Stromal cell of bone marrow (primary cell): ENCODE measurements at places on chromosomes 4 and X.

DNA sequence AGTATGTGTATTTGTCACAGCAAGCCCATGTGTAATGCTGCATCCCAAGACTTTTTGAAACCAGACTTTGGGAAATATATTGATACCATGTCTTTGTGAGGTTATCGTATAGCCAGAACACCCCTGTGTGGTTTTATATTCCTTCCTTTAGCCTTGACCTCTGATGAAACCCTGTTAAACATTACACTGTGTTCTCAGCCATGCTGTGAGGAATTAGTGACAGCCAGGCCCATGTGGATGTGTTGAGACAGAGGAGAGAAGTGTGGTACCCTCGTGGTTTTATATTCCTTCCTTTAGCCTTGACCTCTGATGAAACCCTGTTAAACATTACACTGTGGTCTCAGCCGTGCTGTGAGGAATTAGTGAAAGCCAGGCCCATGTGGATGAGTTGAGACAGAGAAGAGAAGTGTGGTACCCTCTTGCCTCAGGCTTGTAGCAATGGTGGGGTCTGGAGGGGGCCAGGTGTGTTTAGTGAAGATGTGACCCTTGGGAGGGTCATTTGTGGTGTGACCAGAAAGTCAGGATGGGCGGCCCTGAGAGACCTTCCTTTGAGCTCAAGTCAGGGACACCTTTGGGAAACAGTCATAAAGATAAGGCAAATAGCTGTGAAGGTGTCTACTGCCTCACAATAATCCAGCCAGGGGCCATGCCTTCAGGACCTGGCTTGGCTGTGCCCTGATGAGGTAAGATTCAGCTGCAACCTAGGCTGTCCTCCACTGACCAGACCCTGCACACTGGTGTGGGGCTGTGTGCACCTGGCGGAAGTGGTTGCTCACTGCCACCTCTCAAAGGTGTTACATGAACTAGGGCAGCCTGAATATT, 110.0 kb downstream of the IRF2 start:
- no peak for DNase-seq

DNA sequence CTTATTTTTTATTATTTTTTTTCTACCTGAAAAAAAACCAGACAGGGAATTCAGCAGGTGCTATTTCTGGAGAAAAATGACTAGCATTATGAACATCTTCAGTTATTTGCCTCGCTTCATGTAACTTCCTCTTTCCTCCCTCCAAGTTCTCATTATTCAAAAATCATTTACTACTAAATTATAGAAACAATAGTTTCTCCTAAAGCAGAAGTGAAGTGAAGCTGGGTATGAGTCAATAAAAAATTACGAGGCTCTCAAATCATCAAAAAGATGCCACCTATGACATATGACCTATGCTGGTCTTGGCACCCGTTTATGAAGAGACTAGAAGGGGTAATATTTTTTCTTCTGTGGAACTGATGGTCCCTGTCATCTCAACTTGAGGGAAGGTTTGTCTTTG, 145.0 kb upstream of the AADAT start:
- no peak for DNase-seq

DNA sequence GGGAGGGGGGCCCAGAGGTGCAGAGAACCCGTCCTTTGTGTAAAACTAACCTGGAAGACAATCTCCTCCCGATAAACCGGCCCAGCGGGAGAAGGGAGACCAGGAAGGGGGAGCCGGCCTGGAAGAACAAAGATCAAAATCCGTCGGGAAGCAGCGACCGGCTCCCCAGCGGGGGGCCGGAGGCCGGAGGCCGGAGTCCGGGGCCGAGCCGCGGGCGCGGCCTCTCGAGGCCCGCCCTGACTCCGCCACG, 552 bp downstream of the ZDHHC9 start:
- DNase-seq: no peak

GRCh38 chrX:149469406-149469805, 35.7 kb downstream of the IDS start:
- DNase-seq: no peak

DNA sequence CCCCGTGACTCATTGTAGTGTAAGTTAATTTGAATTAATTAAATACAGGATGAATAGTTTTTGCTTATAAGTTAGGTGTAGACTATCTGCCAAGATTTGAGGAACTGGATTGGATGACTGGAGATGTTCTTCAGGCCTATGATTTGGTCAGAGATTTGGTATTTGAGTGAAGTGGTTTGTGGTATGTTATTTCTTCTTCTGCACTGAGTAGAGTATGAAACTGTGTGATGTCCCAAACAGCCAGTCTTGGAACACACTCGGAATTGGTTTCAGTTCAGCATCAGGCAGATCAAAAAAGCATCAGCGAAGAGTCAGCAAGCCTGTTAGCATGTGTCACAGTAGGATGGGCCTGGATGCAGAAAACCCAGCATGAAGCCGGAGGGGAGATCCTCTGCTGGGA, 294.1 kb downstream of the ARHGAP10 start:
- DNase-seq: peak; percentile 88

DNA sequence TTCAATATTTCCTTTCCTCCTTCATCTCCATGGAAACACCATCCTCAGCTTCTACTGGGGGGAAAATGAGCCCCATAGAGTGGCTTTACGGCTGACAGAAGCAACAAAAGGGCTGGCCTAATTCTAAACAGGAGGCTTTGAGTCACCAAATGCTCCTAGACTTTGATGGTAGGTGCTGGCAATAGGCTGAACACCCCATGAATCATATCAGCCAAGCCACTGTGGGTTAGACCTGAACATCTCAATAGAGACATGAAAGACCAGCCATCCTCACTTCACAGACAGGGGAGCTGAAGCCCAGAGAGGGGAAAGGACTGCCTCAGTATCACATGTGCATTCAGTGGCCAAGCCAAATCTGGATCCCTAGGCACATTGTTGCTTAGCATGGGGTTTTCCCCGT, 107.6 kb downstream of the AMER1 start:
- no peak for DNase-seq

GRCh38 chr4:171718069-171718468, 95.1 kb upstream of the GALNTL6 start:
- DNase-seq: no peak

DNA sequence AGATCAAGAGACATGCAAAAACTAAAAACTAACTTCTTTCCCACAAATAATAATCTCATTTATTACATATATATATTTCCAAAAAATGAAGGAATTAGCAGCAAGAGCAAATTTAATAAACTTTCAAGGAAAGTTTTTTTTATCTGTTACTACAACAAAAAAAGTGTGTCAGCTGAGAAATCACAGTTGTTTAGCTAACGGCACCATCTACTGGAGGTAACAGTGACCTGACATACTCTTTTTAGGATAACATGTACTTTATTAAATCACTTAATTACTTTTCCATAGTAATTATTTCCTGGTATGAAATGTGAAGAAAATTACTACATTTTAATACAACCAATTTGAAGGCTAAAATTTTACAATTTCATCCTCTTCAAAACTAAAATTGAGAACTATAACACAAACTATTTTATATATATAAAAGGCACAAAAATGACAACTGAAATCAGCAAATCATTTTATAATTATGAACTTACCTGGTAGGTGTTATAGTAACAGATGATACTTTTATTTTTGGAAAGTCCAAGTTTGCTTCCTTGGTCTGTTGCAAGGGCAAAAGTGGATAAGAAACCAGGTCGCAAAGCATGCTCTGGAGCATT, 9.1 kb downstream of the LAMTOR3 start:
- DNase-seq: no peak

- no peak for DNase-seq
Observed at GRCh38 chr4:81685104-81685503, 213.4 kb upstream of the RASGEF1B start.

DNA sequence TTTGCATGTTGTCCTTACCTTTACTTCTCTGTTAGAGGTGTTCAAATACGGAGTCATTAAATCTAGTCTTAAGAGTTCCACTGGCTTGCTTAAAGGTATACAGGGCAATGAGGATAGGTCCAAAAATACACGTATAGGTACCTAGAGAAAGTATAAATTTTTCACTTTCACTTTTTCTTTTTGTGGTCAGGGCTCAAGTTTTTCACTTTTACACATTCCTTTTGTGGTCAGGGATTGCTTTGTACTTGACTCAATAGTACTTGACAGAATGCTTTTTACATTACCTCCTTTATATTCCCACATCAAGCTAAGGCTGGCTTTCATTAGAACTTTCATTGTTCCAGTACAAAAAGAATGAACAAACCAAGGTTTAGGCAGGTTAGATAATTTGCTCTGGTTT, 21.7 kb downstream of the TMEM184C start:
- DNase-seq: no peak

DNA sequence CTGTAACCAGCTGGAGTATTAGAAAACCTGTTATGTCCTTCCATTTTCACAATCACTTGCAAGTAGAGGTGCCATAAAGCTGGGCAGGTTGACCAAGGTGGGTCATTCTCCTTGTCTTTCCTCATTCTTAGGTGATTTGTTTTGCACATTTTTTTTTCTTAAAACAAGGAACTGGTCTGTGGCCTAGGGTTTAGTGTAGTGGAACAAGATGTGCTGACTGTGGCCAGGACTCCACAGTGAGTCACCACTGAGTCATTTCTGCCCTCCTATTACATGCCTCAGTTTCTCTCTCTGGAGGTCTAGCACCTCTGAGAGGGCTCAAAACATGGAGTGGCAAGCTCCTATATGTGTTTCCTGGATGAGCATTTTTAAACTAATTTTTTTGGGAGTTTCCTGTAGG, 355.9 kb downstream of the GPM6A start:
- DNase-seq: no peak

DNA sequence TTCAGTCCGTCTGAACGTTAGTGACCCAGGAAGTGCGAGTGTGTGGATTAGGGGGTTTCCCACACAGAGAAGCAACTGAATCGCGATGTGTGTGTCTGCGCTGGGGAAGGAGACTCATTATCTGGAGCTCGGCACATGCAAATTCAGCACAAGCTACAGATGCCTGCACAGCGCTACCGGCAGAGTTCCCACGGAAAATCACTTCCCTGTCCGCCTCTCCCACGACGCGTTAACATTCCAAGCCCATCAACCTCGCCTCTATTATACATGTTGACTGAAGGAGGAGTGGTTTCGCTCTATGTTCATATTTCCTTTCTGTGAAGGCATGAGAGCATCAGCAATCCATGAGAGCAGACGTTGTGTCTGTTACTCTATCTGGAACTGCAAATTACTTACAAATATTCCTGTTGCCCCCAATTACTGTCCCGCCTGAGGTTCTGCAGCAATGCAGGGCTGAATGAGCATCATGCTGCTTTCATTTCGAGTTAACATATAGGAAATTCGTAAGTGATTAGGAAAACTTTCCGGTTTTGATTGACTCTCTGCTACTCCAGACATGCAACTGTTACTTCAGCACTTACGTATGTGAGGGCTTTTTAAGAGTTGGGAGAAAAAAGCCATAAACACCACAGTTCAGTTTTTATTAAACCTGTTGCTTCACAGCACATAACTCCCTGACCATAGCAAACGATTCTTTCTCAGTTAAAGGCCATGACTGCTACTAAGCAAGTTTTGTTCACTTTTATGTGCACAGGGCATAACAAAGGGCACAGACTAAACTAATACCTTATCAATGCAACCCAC, 15.0 kb upstream of the MTNR1A start:
- DNase-seq: no peak

GRCh38 chr4:102736636-102737549, 23.9 kb downstream of the MANBA start:
- no peak for DNase-seq

GRCh38 chrX:153935326-153935851, 552 bp upstream of the NAA10 start:
- no peak for DNase-seq

GRCh38 chr4:137065311-137065710, 467.0 kb downstream of the PCDH18 start:
- DNase-seq: peak; percentile 28

GRCh38 chr4:110368409-110368808, 107.5 kb upstream of the ENPEP start:
- no peak for DNase-seq

DNA sequence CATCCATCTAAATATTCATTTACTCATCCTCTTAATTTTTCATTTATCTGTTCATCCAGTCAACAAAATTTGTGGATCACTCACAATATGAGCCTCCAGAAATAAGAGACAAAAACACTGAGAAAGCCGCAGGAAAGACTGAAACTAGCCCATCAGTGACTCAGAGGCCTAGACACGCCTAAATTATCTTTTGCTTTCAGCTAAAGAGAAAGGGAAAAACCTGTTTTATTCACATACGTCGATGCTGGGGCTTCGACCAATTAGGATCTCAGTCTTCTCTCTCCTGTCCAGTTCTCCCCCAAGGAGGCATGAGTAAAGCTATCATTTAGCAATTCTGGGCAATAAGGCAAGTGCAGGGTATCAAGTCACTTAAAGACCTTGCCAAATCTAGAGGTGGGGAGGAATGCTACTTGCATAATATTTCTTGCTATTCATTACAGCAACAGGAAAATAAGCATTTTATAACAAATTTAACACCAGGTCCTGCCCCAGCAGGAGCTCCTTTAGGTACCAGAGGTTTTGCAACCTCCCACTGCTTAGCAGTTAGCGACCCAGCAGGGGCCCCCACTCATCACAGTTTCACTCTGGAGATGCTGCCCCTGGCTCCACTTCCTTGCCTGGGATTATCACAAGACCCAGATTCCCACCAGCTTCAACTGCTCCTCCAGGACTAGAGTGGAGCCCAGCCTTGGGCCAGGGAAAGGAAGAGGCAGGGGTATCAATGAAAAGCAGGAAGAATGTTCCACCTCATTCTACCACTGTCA, 30.1 kb upstream of the TMEM154 start:
- no peak for DNase-seq

- no peak for DNase-seq
Observed at GRCh38 chr4:88830598-88830997, 133.0 kb upstream of the NAP1L5 start.

DNA sequence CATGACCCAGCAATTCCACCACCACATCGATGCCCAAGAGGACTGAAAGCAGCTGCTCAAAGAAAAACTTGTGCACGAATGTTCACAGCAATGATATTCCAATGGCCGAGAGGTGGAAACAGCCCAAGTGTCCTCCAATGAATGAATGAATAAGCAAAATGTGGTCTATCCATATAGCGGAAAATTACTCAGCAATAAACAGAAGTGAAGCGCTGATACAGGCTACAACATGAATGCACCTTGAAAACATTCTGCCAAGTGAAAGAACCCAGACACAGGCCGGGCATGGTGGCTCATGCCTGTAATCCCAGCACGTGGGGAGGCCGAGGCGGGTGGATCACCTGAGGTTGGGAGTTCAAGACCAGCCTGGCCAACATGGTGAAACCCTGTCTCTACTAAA, 5.2 kb upstream of the SLC2A9 start:
- no peak for DNase-seq

GRCh38 chrX:123731258-123731986, 1.4 kb downstream of the THOC2 start:
- DNase-seq: no peak

DNA sequence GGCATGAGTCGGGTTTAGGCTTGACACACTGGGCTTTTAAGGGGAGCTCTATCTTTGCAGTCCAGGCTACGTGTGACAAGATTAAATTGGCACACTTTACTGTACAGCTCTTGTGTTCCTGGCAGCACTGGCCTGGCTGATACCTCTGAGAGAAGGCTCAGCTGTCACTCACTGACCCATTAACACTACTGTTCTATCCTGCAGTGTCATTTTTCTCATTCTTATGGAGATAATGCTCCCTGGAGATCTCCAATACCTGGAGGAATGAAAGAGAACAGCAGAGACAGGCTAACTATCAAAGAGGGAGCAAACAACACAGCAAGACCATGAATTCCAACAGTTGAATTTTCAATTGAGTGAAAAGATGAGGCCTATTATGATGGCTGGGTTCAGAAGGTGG, 1.7 kb upstream of the PDHA2 start:
- DNase-seq: no peak

GRCh38 chr4:126071346-126072333, 756.9 kb downstream of the FAT4 start:
- DNase-seq: peak; percentile 58
